Mucosa of descending colon (tissue), 3 donors: ENCODE measurements at places on chromosomes 6 and 20.

- no peak for DNase-seq
These were observed 36.1 kb downstream of the BCKDHB start for GRCh38 chr6:80142586-80142985.

DNA sequence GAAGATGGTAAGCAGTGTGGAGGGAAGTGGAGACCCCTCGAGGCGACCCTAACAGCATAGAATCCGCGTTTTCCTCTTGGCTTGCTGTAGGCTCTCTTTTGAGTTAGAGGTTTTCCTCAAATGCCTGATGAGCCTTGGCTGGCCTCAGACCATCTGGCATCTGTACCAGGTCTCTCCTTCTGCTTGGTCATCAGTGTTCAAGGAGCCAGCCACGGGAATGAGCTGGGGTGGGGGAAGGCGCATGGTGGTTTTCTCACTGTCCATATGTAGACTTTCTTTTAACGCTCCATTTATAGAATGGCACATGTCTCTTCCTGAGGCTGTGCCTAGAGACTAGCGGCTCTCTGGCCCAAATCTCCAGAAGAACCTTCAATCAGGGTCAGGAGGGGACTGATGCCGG, 8.1 kb upstream of the GUCA1A start:
- no peak for DNase-seq

DNA sequence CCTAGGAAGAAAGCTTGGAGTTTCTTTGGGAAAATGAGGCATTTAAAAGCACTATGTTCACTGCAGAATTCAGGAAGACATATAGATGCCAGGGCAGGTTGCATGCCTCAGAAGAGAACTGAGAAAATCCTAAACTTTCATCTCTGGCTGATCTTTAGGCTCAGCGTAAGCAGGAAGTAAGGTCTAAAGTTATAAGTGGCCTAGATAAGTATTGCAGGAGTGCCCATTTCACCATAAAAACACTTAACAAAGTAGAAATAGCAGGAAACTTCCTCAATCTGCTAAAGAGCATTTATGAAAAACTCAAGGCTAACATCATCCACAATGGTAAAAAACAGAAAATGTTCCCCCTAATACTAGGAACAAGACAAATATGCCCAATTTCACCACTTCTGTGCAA, 320.3 kb downstream of the BMP2 start:
- no peak for DNase-seq

- no peak for DNase-seq
These were observed 3.4 kb downstream of the PAQR8 start for GRCh38 chr6:52365317-52365716.

DNA sequence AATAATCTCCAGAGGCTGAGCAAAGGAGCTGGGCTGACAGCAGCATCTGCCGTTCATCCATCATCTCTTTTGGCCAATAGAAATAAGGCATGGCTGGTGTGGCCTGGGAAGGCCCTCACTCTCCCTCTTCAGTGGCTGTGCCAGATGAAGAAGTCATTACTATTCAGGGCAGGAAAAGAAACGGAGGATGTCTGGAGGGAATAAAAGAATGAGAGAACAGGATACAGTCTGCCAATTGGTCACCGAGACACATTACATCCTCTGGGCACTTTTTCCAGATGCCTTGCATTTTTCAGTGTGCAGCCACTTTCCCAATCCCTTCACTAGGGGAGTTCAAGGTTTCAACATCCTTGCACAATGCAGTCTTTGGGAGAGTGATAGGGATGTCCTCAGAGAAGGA, 32.2 kb upstream of the VGLL2 start:
- no peak for DNase-seq

DNA sequence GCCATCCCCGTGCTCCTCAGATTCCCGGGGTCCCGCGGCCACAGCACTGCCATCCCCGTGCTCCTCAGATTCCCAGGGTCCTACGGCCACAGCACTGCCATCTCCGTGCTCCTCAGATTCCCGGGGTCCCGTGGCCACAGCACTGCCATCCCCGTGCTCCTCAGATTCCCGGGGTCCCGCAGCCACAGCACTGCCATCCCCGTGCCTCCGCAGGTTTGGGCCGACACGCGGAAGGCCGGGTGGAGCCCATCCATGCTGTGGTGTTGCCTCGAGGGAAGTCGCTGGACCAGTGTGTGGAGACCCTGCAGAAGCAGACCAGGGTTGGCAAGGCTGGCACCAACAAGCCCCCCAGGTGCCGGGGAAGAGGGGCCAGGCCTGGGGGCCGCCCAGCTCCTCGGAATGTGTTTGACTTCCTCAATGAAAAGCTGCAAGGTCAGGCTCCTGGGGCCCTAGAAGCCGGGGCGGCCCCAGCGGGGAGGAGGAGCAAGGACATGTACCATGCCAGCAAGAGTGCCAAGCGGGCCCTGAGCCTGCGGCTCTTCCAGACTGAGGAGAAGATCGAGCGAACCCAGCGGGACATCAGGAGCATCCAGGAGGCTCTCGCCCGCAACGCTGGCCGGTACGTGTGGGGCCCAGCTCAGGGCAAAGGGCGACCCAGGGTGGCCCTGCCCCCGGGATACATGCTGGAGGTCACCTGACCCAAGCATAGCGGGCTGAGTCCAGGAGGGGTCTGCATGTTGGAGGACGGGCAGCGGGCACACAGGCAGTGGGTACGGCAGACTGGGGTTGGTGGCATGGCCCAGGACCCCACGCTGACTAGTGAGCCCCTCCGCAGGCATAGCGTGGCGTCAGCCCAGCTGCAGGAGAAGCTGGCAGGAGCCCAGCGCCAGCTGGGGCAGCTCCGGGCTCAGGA, 1.3 kb upstream of the LIME1 start:
- peak; percentile 61 for DNase-seq

GRCh38 chr6:143264379-143264778, 186.1 kb downstream of the ADAT2 start:
- DNase-seq: no peak

DNA sequence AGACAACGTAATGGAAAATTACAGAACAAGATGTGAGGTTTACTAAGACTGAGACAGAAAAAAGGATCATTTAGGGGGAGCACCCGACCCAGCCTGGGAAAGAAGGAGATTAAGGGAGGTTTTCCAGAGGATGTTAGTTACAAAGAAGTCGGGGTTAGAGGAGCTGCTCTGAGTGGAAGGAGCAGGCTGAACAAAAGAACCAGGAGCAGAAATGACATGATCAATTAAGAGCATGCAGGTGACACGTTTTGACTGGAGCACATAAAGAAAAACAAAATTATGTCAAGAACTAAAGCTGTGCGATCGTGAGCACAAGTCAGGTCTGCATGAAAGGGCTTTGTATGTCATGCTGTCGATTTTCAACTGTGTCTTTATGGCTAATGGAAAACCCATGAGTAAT, 417.3 kb upstream of the MARCKS start:
- no peak for DNase-seq

- no peak for DNase-seq
These were observed 117.3 kb downstream of the MYB start for GRCh38 chr6:135298455-135298854.

- DNase-seq: peak; percentile 70
These were observed 951 bp downstream of the FOXP4 start for GRCh38 chr6:41546866-41547798.

DNA sequence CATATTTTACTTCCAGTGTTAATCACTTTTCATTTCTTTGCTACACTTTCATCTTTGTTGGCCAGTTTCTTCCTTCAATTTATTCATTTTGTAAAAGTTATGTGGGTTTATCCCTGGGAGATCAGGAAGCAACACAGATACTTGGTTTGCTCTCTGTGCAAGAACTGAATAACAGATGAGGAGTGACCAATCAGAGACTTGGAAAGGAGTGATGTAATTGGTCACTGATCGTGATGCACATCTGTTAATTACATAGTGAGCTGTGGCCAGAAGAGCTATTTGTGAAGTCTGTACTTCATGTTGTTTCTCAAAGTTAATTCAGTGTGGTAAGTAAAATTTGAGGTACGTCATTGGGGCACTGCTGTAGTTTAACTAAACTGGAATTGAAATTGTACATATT, 21.3 kb downstream of the ANKRD6 start:
- no peak for DNase-seq

GRCh38 chr6:82910820-82911219, 154.8 kb downstream of the UBE3D start:
- DNase-seq: no peak

DNA sequence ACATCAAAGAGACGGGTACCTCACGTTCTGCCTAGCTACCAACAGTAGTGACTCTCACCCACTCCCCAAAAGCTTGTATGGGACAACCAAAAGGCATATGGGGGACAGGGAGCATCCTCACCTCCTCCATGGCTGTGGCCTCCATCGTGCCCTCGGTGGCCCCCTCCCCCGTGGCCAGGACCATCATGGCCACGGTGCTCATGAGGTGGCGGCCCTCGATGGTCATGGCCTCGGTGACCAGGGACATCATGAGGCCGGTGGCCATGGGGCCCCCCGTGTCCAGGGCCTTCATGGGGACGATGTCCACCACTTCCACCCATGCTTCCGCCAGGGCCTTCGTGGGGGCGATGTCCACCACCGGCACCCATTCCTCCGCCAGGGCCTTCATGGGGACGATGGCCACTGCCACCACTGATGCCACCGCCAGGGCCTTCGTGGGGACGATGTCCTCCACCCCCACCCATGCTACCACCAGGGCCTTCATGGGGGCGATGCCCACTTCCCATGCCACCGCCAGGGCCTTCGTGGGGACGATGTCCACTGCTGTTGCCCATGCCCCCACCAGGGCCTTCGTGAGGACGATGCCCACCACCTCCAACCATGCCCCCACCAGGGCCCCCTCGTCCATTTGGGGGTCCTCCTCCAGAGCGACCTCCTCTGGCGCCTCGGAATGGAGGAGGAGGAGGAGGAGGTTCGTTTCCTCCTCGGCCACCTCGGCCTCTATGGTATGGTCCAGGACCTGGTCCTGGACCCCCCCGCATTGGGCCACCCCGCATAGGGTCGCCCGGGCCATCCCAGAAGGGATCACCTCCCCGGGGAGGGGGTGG, 15.0 kb downstream of the PPP1R10 start:
- no peak for DNase-seq

DNA sequence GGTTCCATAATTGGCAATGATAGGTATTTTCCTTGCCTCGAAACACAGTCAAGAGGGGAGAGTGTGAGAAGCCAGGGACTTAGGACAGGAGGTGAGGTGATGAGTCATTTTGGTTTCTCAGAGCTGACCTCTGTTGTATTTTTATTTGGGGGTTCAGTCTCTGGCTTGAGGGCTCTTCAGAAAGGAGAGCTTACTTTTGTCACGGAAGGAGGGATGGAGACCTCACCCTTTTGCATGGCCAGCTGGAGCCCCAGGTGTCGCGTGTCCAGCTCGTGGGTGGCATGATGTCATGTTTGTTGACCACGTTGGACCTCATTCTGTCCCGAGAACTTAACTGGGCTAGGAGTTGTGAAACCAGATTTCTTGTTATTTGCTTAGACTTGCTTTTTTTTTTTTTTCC, 293.9 kb downstream of the QKI start:
- no peak for DNase-seq

DNA sequence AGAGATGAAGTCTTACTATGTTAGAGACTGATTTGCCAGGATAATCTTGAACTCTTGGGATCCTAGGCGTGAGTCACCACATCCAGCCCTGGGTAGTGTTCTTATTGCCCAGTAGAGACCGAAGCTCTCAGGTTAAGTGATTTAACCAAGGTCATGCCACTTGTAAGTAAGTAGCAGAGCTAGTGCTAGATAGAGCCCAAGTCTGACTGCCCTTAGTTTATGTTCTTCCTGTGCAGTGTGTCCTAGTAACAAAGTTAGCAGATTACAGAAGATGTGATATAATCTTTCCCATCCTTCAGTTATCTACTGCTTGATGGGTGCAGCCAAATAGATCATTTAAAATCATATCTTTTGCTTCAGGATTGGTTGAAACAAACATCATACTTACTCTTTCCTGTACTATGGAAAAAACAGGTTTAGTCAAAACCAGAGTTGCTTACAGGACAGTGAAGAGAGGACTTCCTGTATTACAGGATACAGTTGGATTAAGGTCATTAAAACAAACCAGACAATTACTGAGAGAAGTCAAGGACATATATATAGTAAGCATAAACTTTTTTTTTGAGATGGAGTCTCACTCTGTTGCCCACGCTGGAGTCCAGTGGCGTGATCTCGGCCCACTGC, 9.5 kb upstream of the PABPC1L start:
- DNase-seq: no peak

- DNase-seq: no peak
These were observed 9.2 kb downstream of the CDH22 start for GRCh38 chr20:46299078-46299477.

GRCh38 chr20:47688385-47689381, 96.6 kb downstream of the SULF2 start:
- DNase-seq: no peak

GRCh38 chr6:811191-811590, 118.3 kb upstream of the EXOC2 start:
- DNase-seq: no peak

DNA sequence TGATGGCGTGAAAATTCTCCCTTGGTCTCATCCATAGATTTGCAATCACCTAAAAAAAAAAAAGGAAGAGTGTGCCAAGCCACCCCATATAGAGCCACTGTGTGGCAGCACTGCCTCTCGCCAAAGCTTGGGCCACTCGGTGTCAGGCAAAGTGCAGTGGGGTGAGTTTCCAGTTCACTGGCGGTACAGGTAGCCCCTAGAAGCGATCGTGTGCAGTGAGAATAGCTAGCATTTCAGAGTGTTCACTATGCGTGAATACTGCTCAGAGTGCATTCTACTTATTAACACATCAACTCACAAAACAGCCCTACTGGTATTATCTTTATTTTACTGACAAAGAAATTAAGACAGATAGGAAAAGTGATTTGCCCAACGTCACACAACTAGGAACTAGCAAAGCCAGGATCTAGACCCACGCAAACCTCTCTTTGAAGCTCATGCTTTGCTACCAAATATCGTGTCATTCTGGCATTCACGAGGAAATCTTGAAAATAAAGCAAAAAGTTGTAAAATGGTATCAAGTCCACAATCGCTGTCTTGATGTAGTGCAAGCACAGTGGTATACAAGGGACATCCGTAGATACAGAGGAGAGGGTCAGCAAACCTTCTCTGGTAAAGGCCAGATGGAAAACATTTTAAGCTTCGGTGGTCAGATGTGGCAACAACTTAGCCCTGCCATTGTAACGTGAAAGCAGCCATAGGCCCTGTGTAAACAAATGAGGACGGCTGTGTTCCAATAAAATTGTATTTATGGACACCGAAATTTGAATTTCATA, 10.4 kb upstream of the GCNT2 start:
- DNase-seq: peak; percentile 78

DNA sequence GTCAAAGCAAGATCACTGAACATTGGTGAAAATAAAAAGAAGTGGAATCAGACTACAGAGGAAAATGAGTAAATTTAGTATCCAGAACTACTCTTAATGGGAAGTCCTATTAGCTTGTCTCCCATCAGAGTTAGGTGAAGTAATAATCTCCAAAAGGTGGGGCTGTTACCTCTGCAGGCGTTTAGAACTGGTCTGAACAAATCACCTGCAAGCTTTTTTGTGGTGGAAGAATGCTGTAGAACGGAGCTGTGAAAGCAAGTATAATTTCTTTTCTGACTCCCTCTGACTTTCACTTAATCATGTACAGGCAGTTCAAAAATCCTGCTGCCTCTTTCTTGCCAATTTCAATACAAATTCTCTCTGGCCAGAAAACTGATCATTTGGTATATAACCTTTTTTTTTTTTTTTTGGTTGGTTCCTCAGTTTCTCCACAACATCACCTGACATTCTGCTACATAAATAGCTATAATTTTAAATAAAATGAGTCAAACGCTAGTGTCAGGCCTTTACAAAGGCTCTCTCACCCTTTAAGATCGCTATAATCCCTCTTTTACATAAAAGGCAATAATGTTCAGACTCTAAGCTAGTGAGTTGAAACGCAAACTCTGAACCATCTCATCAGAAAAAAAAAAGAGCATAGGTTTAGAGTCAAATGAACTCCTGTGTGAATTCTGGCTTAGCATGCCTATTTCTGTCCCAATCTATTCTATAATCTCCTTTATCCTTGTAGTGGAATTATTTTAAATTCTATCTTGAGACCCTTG, 38.8 kb downstream of the CITED2 start:
- no peak for DNase-seq
